ENCODE measurements at places on chromosomes 16 and 17.
A peak's percentile ranks its signal among the peaks of the same experiment; 100 is the strongest.

- no peak for DNase-seq
Observed at GRCh38 chr17:63833026-63833740, 5.7 kb upstream of the FTSJ3 start.

GRCh38 chr17:63075969-63076368 lies 109.9 kb downstream of the TANC2 start:
- no peak for DNase-seq

DNA sequence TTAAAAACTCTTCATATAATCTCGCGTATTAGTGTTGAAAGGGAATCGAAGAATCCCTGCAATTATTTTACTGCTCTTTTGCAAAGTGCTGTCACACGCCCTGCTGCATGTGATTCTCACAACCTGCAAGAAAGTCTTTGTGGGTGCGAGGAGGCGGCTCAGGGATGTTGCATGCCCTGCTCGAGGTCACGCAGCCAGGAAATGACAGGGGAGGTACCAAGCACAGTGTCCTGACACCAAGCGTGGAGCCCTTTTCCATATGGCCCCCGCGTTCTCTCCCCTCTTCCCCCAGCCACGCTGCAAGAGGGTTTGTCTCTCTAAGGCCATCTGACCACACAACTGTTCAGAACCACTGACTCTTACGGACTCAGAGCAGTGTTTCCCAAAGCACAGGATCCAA lies 37.6 kb downstream of the OR3A1 start:
- no peak for DNase-seq

DNA sequence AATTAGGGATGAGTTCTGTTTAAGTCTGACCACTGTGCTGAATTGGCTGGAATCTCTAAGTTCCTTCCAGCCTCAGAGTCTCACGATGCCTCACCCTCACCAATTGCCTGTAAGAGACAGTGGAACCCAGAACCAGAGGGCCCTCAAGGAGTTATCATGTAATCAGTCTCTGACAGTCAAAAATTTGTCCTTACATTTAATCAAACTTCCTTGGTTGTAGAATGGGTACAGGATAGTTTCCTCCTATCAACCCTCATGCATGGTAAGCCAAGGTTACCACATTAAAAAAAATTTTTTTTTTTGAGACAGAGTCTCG lies 83.2 kb downstream of the CDK5R1 start:
- no peak for DNase-seq

DNA sequence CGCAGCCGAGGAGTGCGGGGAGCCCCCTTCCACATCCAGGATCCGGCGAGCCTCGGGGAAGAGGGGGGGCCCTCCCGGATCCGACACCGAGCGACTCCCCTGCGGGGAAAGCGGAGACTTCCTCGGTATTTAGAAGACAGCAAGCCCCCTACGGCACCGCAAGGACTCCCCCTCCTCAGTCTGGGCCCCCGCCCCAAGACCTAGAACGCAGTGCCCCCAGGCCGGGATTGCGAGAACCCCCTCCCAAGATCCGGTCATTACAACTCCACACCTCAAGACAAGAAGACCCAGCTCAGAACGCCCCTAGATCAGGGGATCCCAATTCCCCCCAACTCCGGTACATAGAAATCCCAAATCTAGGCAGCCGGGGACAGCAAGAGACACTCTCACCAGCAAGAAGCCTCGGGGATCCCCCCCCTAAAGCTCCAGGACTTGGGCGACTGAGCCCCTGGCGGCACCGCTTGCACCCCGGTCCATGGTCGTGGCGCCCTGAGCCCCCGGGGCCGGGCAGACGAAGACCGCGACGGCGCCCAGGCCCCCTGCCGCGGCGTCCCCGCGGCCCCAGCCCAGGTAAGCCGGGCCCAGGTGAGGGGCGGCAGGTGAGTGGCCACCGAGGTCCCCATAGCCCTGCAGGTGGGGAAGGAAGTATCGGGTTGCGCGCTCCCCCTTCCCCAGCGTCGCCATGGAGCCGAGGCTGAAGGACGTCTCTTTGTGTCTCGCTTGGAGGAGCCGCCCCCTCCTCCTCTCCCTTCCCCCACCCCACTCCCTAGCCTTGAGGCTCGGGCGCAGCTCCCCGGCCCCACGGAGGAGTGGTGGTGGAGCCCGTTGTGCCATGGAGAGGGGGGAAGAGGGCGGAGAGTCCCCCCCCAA lies 641 bp downstream of the SBK1 start:
- DNase-seq: no peak

GRCh38 chr16:3490911-3491629 lies 4.2 kb downstream of the C16orf90 start:
- no peak for DNase-seq

DNA sequence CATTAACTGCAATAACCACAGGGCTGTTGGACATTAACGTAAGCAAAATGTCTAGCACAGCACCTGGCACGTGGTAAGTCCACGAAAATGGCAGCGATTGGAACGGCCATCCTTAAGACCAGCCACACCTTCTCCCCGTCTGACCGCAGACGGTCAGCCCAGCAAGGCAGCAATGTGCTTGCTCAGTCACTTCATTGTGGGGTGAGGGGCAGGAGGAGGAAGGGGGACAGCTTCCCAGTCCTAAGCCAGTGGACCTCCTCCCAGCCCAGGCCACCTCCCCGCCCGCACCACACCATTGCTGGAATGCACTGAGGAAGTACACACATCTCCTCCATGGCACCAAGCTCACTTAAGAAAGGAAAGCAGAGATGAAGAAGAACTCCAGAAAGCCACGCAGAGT lies 8.6 kb upstream of the MYLK3 start:
- no peak for DNase-seq

DNA sequence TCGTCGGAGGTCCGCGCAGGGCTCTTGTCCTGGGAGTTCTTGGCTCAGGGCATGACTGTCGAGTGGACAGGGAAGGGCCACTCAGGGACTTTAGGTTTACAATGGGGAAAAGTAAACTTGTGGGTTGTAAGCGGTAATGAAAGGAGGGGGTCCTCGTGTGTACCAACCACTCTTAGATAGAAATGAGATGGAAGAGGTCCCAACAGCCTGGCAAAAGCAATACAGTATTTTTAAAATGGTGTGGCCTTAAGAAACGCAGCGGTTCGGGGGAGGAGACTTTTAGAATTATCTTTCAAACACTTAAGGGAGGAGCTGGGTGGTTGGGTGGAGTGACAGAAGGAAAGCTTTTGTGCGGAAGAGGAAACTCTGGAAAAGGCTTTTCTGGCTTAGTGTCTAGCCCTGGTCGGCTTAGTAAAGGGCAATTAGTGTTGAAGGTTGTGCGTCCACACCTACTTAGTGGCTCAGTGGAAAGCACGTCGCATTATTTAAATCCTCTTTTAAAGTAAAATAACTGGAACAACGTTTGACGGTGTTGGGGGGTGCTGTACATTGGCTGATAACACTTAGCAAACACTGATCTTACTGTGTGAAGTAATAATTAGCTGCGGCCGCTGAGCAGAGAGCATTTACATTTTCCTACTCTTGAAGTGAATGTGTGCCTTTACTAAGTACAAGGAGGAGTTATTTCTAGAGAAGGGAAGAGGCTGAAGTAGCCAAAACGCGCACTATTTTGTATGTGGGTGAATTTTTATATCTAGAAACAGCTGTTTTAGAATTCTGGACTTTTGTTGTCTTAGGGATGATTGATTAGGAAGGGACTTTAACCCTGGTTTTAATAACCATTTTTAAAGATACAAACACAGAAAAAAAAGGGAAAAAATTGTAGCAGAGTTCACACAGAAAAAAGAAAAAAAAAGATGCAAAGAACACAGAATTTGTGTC lies 1.0 kb downstream of the WSB1 start:
- DNase-seq: peak; percentile 42

- DNase-seq: no peak
Observed at GRCh38 chr16:57148481-57148880, 37.4 kb downstream of the PSME3IP1 start.

- no peak for DNase-seq
Observed at GRCh38 chr16:12685806-12686205, 117.9 kb downstream of the CPPED1 start.

GRCh38 chr17:34757106-34757505 lies 177.7 kb downstream of the TMEM132E start:
- DNase-seq: no peak

DNA sequence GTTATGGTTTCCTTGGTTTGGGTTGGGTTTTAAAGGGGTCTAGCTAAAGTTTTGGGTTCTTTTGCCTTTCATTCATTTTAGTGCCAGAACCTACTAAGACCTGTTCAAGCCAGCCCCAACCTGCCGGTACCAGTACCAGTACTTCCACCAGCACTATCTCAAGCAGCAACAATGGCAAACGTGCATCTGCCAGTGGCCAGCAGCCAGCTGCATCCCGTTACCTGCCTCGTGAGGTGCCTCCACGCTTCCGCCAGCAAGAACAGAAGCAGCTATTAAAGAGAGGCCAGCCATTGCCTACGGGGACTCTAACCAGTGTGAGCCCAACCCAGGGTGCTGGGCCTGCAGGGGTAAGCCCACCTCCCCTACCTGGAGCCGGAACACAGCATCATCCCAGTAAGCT lies 72.9 kb downstream of the TNRC6C start:
- no peak for DNase-seq

DNA sequence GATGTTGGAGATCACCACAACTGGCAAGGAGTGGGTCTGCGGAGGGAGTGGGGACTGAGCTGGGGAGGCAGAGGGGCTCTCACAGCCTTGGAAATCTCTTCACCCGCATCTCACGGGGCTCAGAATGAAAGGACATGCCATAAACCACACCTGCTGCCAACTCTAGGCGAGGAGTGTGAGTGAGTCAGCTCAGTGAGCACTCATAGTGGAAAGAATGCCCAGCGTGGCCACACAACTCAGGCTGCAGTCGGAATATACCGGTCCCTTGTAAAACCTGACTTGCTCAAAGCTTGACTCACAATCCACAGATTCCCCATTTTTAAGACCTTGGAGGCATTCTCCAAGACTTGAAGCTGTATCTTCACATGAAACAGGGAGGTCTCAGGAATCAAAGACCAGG lies 36.7 kb downstream of the STAT5A start:
- DNase-seq: no peak

DNA sequence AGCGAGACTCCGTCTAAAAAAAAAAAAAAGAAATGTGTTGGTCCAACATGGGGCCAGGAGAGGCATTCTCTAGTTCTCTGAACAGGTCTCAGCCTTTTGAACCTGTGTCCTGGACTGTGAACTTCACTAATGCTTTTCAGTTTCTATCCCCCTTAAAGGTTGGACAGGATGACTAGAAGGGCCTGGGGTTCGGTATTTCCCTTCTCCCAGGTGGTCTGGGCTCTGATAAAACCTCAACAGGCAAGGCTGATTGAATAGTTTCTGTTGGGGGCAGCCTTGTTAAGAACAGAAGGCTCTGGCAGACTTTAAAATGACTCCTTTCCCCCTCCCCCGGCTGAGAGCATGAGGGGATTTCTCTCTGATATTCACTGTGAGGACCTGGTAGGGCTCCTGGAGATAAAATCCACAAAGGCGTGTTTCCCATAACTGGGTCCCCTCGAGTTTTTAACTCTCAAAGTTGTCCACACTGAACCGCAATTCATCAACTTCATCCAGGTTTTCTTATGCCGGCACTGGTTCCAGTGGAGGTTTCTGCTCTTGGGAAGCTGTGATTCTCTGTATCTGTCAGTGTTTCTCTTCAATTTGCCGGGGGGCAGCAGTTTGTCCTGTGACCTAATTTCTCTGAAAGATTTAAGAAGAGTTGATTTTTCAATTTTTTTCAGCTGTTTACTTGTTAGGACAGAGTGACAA lies 91.3 kb downstream of the METRNL start:
- DNase-seq: no peak

DNA sequence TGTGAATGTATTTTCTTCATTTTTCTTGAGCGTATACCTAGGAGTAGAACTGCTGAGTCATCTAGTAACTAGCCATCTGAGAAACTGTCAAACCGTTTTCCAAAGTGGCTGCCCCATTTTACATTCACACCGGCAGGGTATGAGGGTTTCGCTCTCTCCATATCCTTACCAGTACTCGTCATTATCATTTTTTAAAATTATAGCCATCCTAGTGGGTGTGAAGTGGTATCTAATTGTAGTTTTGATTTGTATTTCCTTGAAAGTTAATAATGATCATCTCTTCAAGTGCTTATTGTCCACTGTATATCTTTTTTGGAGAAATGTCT lies 6.0 kb downstream of the RNF157 start:
- DNase-seq: no peak

- DNase-seq: peak; percentile 53
Observed at GRCh38 chr17:59641799-59642484, 22.2 kb downstream of the CLTC start.

GRCh38 chr17:40433551-40434415 lies 9.5 kb upstream of the IGFBP4 start:
- no peak for DNase-seq

- peak; percentile 37 for DNase-seq
Observed at GRCh38 chr16:11100239-11100750, 155.7 kb downstream of the SOCS1 start.

Data from germinal center (tissue), 1 donor.